Activated CD8-positive, alpha-beta T cell treated with anti-CD3 and anti-CD28 coated beads, Interleukin-2, amount 10 ng/mL, durations not matched to agents 7 days and 5 days (primary cell): ENCODE measurements at places on chromosomes 7 and 10.

- no peak overlapping the region for H3K27ac ChIP-seq
- no peak for DNase-seq
- H3K4me3 ChIP-seq = no peak overlapping the region
- H3K4me1 ChIP-seq = peaks cover 13% of the 10 kb centered on the region
- peaks cover 11% of the 10 kb centered on the region for H3K36me3 ChIP-seq
- no peaks in the 10 kb centered on the region for H3K27me3 ChIP-seq
Measured at GRCh38 chr10:62230344-62231121, 38.1 kb downstream of the RTKN2 start.

- DNase-seq = no peak
- H3K27me3 ChIP-seq = peaks cover 5% of the 10 kb centered on the region
- no peak overlapping the region for H3K4me3 ChIP-seq
- no peaks in the 10 kb centered on the region for H3K36me3 ChIP-seq
- H3K27ac ChIP-seq = no peak overlapping the region
Measured at GRCh38 chr7:6489612-6490011, 41.9 kb upstream of the DAGLB start.

DNA sequence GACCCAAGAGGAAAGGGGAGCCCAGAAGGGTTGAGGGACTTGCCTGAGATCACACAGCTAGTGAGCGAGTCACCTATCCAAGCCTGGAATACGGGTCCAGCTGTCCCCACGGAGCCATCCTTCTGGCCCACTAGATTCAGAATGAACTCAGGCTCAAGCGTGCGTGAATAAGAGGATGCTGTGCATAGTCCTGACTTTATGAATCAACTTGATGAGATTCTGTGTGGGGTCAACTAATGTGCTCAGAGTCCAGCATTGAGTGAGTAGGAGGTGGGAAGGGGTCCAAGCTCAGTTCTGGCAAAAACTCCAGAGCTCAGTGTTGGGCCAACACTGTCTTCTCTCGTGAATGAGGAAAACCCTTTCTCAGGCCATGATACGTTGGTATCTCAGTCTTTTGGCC is 41.4 kb downstream of the CAMK1D start:
- no peak overlapping the region for H3K27ac ChIP-seq
- H3K4me1 ChIP-seq = no peaks in the 10 kb centered on the region
- no peaks in the 10 kb centered on the region for H3K36me3 ChIP-seq
- no peak overlapping the region for H3K4me3 ChIP-seq
- peaks cover 4% of the 10 kb centered on the region for H3K27me3 ChIP-seq

- no peak overlapping the region for H3K4me3 ChIP-seq
- no peak for DNase-seq
- no peaks in the 10 kb centered on the region for H3K4me1 ChIP-seq
- no peaks in the 10 kb centered on the region for H3K27me3 ChIP-seq
Measured at GRCh38 chr10:76998451-76998850, 639.2 kb downstream of the KCNMA1 start.

- no peaks in the 10 kb centered on the region for H3K27me3 ChIP-seq
- no peak overlapping the region for H3K4me3 ChIP-seq
- no peak for DNase-seq
- no peaks in the 10 kb centered on the region for H3K4me1 ChIP-seq
- H3K27ac ChIP-seq = no peak overlapping the region
- no peaks in the 10 kb centered on the region for H3K36me3 ChIP-seq
Measured at GRCh38 chr7:28095231-28095630, 85.4 kb downstream of the JAZF1 start.

DNA sequence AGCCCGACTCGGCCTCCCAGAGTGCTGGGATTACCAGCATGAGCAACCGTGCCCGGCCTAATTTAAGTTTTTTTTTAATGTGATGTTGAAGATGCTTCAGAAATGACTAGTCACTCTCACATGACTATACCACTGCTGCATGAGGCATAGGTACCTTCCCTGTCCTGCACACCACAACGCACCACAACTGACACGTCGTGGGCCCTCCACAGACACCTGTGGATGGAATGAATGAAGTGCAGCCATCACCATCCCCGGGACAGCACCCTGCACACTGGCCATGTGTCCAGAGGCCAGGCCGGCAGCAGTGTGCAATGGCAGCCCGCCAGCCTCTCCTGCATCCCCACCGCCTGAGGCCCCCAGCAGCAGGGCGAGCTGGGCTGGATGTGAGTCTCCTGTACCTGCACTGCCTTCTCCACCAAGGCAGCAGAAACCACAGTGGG is 55.1 kb downstream of the VOPP1 start:
- H3K4me1 ChIP-seq = peaks cover 15% of the 10 kb centered on the region
- no peak overlapping the region for H3K27ac ChIP-seq
- no peak for DNase-seq
- H3K27me3 ChIP-seq = no peaks in the 10 kb centered on the region
- peaks cover 29% of the 10 kb centered on the region for H3K36me3 ChIP-seq
- no peak overlapping the region for H3K4me3 ChIP-seq

DNA sequence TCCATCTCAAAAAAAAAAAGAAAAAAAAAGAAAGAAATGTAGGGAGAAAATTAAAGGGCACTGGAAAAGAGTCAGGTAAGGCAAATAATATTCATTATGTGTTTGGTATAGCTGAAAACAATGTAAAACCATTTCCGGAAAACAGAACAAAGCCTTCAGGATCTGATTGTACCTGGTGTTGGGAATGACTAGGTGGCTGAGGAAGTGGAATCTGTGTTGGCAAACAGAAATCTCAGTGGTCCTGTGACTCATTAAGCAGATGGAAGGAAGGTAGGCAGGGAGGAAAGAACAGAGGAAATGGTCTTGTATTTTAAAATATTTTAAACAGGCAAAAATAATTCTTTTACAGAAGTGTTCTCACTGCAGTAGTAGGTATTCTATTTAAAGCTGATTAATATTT is 55.7 kb upstream of the GATA3 start:
- no peaks in the 10 kb centered on the region for H3K27me3 ChIP-seq
- H3K4me1 ChIP-seq = peaks cover 3% of the 10 kb centered on the region
- no peak overlapping the region for H3K4me3 ChIP-seq
- H3K36me3 ChIP-seq = peaks cover 20% of the 10 kb centered on the region
